ENCODE measurements at places on chromosomes 12 and 14.

DNA sequence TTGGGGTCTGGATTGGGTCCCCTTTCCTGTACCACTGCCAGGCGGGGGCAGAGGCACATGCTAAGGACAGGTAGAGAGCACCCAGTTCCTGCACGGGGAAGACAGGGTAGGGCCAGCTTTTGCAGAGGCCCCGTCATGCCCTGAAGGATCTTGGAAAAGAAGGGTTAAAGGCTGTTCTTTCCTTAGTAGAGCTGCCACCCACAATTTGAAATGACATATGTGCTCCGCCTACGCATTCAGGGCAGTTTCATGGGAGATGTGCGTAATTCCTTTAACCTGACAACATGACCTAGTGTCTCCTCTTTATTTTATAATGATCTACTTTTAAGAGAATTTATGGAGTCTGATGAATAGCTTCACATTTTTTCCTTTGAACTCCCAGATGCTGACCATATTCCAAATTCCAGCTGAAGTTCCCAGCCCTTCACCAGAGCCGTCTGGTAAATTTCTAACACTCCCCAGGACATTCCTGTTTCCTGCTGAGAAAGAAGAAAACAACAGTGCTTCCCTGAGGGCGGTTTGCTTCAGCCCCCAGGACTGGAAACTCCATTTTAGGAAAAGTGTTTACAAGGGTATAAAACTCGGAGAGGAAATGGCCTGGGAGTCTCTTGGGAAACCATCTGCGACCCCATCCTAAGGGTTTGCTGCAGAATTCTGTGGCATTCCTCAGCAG lies 58.9 kb upstream of the PLEKHG3 start:
- DNase-seq: no peak

- DNase-seq: no peak
Measured at GRCh38 chr14:91912035-91912434, 35.5 kb downstream of the FBLN5 start.

- no peak for DNase-seq
Measured at GRCh38 chr14:99463974-99464373, 16.7 kb downstream of the SETD3 start.

DNA sequence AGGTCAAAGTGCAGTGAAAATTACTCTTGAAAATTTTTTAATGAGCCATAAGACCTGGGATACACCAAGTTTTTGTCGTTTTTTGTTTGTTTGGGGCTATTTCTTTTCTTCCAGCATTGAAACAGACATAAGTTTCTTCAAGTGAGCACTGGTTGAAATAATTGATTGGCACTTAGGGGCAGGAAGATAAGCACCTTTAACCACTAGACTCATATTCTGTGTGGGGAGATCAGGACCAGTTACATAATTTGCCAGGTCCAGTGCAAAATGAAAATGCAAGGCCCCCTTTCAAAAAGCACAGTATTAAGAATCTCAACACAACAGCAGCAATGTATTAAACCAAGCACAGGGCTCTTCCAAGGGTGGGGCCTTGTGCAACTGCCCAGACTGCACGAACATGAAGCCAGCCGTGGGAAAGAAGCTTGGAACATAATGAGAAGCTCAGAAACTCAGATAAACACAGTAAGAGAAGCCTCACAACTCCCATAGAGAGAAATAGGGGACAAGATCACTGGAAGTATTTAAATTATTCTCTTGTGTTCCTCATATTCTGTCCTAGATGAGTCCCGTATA lies 3.2 kb upstream of the TCP11L2 start:
- no peak for DNase-seq

DNA sequence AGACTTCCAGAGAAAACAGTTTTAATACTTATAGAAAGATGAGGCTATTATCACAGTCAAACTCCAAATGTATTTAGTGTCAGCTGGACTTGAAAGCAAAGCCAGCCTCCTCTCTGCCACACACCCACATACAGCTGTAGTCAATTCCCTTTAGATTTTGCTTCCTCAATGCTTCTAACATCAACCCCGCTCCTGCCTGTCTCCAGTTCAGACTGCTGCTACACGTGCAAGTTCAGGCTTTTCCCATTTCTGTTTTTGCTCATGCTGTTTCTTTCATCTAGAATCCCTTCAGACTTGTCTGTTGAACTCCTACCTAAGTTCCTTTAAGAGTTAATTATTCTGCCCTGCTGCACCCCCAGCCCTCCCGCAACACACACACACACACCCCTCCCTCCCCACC lies 380.0 kb downstream of the KCNH5 start:
- DNase-seq: no peak

GRCh38 chr12:45282411-45282810 lies 66.5 kb downstream of the ANO6 start:
- DNase-seq: no peak

DNA sequence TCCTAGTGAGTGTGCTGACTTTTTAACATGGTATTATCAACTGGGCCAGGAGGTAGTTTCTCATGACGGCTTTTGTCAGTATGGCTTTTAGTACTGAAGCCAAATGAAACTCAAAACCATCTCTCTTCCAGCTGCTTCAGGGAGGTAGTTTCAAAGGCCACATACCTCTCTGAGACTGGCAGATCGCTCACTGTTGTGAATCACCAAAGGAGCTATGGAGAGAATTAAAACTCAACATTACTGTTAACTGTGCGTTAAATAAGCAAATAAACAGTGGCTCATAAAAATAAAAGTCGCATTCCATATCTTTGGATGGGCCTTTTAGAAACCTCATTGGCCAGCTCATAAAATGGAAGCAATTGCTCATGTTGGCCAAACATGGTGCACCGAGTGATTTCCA lies 141.1 kb downstream of the HMGA2 start:
- DNase-seq: no peak

DNA sequence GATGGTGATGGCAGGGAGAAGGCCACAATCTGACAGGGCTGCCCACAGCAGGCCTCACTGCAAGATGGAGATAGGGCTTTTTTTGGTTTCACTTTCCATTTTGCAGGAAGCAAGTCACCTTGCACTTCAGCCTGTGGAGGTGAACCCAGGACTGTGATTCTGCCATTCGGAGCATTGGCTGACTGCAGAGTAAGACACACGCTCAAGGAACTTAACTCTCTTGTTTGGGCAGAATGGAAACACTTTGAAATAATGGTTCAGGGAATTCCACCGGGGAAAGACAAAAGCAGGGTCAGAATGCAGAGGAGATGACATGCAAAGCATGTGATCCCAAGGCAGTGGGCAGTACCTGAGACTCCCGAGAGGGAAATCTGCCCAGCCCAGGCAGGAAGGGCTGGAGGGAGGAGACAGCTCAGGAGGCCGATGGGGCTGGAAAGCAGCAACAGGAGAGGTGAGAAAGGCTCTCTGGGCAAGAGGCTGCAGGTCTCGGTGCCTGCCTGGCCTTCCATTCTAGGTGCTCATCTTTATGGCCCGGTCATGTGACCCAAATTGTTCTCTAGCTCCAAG lies 58.7 kb upstream of the PRMT8 start:
- no peak for DNase-seq

GRCh38 chr14:69879175-69880043 lies at the start of gene SMOC1:
Gene SMOC1 (plus strand): TSS chr14:69879416. CDS start chr14:69879679, 263 bp downstream.
- DNase-seq: no peak

GRCh38 chr14:24915958-24916595 lies 133.9 kb downstream of the STXBP6 start:
- DNase-seq: no peak

DNA sequence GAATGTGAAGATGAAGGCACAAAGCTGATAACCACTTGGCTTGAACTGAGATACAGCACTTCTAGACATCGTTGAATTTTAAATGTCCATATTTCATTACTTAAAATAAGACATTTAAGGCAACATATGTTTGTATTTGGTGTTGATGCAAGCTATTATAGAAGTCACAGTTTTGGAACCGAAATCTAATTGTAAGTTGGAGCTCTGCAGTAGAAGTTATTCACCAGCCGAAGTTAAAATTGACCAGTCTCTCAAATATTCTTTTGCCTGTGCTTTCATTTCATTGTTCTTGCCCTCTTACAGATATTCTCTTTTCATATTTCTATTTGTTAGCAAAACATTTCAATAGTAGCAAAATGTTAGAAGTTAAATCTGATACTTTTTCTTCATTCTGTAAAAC lies 332.7 kb downstream of the PDZRN4 start:
- no peak for DNase-seq

GRCh38 chr14:23121361-23121771 lies 2.3 kb upstream of the CEBPE start:
- DNase-seq: no peak

GRCh38 chr14:85175556-85175955 lies 354.4 kb upstream of the FLRT2 start:
- no peak for DNase-seq

DNA sequence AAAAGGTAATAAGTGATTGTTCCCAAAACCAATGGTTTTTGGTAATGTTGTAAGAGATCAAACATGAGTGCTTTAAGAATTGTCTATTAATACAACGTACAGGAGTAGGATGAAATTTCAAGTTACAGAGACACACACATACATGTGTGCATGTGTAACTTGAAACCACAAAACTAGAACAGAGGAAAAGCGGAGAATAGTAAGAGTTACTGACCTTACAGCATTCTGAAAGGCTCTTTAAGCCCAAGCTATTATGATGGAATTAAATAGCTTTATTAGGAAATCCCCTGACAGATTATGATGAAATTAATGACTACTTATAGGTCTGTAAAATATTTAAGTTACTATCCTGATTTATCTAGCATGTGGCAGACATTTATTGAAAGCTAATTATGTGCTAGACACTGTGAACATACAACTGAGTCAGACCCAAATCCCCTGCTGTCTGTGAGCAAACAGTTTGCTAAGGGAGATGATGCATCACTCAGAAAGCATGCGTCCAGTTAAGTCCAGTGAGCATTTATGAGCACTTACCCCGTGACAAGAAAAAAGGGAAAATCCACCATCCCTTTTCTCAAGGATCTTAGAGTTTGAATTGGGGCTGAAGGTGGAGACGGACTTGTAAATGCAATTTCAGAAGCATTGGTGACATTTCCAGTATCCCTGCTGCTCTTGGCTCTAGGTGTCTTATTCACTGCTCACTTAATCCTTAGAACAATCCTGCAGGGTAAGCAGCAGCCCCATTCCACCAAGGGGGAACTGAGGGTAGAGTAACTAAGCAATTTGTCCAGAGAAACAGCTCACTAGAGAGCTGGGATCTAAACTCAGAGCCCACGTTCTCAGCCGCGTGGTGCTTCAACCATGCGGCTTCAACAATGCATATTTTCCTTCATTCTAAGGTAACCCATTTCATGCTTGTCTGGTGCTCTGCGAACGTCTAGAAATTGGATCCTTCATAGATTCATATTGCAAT lies 117.4 kb downstream of the EML1 start:
- no peak for DNase-seq

DNA sequence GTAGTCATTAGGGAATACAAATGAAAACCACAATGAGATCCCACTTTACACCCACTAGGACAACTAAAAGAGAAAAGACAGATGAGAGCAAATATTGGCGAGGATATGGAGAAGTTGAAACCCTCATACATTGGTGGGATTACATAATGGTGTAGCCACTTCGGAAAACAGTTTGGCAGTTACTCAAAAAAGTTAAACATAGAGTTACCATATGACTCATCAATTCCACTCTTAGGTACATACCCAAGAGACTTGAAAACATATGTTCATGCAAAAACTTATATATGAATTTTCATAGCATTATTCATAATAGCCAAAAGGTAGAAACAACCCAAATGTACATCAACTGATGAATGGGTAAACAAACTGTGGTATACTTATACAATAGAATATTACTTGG lies 27.1 kb downstream of the ALDH1L2 start:
- no peak for DNase-seq

- DNase-seq: no peak
Measured at GRCh38 chr14:103518422-103519042, 4.1 kb downstream of the CKB start.

DNA sequence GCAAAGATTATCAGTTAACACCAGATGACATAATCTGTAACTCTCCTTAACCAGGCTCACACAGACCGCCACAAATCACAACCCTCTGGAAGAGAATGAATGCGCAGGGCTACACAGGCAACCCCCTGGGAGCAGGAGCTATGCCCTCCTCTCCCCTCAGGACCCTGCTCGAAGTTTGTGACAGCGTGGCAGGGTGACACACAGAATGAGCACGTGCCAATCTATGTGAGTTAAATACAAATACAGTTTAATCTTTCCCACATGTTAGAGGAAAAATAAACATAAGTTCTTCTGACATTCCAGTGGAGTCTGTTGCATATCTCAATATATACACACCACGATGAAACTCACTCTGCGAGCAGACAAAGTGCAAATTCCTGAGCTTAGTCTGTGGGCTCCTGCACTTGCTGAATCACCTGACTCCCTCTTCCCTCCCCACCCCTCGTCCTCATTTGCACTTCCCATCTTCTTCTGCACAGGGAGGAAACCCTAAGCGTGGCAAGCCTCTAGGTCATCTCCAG lies 37.6 kb downstream of the BCAT1 start:
- no peak for DNase-seq

DNA sequence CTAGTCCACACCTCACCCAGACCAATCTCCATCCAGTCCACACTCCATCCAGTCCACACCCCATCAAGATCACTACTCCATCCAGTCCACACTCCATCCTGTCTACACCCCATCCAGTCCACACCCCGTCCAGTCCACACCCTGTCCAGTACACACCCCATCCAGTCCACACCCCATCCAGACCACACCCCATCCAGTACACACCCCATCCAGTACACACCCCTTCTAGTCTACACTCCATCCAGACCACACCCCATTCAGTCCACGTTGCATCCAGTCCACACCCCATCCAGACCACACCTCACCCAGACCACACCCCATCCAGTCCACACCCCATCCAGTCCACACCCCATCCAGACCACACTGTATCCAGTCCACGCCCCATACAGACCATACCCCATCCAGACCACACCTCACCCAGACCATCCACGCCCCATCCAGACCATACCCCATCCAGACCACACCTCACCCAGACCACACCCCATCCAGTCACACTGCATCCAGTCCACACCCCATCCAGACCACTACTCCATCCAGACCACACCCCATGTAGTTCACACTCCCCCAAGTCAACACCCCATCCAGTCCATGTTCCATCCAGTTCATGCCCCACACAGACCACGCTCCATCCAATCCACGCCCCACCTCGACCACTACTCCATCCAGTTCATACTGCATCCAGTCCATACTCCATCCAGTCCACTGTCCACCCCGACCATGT lies 116.6 kb upstream of the RTL1 start:
- DNase-seq: no peak

- DNase-seq: no peak
Measured at GRCh38 chr14:94483071-94483451, 7.1 kb upstream of the SERPINA9 start.

DNA sequence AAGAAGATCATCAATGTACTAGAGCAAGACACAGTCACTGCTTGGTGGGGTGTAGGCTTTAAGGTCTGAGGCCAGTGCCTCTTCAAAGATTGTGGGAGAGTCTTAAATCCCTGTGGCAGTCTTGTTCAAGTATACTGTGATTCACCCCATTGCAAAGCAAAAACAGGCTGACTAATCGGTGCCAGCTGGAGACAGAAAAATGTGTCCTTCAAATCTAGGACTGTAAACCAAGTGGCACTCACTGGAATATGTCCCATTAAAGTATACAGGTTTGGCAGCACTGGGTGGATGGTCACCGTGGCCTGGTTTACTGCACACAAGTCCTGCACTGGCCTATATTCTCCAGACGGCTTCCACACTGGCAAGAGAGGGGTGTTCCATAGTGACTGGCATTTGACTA lies 1315.3 kb downstream of the TMEM121 start:
- no peak for DNase-seq
